Kidney (tissue), 22 donors: ENCODE measurements at places on chromosomes 7 and 10. TPM values are rescaled to one million over a fixed set of nuclear protein-coding genes. Genes with fewer than 3 reads are reported as not detected.

GRCh38 chr7:120733143-120733542 is 124.8 kb downstream of the TSPAN12 start:
- no peak for DNase-seq

DNA sequence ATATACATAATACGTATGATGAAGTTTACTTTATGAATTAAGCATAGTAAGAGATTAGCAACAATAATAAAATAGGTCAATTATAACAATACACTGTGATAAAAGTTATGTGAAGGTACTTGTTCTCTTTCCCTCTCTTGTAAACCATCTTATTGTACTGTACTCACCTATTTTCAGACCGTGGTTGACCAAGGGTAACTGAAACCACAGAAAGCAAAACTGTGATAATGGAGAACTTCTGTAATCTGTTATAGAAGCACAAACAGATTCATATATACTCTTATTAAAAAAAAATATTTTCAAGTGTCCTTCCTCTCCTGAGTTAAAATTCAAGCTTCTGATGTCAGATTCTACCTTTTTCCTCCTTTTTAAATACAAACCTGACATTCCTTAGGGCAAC is 1247.8 kb upstream of the SORCS1 start:
- DNase-seq, result no peak

CAV2 gene
- 50.8 TPM for total RNA-seq

COL17A1 gene
- 10.8 TPM for total RNA-seq

DNA sequence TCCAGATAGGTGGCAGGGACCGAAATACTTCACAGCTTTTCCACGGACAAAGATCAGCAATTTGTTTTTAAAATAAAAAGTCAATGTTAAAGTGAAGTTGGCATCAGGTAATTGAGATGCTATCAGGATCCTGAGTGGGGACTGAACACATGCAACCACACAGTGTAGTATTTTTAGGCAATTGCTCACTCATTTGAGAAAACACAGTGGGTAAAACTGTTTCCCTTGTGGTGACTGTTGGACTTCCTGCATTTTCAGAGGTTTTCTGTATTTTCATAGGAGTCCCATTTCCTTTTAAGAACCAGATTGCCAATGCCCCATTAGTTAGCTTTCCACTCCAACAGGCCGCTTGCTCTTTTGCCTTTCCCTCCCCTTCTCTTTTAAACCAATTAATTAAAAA is 159.5 kb upstream of the ZNF32 start:
- DNase-seq, result no peak

- no peak for DNase-seq
These were observed 12.0 kb downstream of the SGCE start for GRCh38 chr7:94643771-94644545.

- DNase-seq, result no peak
These were observed 156.3 kb upstream of the CACNA2D1 start for GRCh38 chr7:82599895-82600294.

DNA sequence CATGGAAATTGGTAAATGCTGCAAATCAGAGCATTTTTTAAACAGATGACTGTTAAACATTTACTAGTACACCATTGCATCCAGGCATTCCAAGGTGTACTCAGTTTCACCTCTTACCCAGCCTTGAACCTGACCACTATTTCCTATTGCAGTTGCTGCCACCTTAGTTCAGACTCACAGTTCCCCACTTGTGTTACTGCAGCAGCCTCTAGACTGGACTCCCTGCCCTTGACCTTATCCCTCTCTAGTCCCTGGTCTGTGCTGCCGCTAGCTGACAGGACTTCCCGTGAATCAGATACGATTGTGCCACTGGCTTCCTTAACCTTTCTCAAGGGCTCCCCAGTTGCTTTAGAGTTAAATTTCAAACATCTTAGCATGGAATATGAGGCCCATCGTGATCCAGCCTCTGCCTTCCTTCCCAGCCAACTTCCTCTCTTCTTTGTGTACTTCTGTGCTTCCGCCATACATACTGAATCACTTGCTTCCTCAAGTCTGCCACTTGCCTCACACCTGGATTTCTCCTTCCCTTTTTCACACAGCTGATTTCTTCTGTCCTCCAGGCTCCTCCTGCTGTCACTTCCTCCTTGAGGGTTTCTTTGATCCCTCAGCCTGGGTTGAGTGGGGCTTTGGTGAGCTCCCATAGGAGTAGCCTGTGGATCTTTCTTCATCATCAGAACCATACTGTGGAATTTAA is 118.7 kb upstream of the GJD4 start:
- no peak for DNase-seq

- DNase-seq, result no peak
These were observed 147.9 kb downstream of the CPEB3 start for GRCh38 chr10:92142949-92143348.

DNA sequence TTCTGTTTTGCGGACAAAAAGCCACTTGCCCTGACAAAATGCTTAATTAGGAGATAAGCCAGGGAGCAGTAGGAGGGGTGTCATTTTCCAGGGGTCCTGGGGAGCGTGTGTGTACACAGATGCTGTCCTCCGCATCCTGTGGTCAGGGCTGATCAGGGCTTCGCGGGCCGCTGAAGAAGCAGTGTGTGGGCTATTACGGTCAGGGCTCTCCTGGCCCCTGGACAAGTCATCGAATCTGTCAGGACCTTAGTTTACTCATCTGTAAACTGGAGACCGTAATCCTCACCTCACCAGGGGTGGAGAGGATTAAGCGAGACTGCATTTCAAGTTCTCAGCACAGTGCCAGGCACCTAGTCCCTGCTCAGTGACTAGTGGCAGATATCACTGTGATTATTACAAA is 26.0 kb upstream of the MXI1 start:
- DNase-seq, result no peak

PIK3CG gene
- total RNA-seq, result 8.6 TPM

GRCh38 chr7:78370936-78371335 is 572.4 kb downstream of the PHTF2 start:
- DNase-seq, result no peak
